ENCODE measurements at places on chromosomes 7 and 10. TPM values are rescaled to one million over a fixed set of nuclear protein-coding genes. Genes with fewer than 3 reads are reported as not detected.

The TBXAS1 gene
- total RNA-seq, result 5.3 TPM

The HOXA7 gene
- 0.18 TPM for total RNA-seq

The UTF1 gene
- not detected for total RNA-seq

The GDF10 gene
- not detected for total RNA-seq

The HOXA4 gene
- 1.1 TPM for total RNA-seq

The DNTT gene
- total RNA-seq, result not detected

The ASCC1 gene
- total RNA-seq, result 21.9 TPM

The NUTM2D gene
- 0.56 TPM for total RNA-seq

The PTPRN2 gene
- total RNA-seq, result under 0.01 TPM

The CCZ1 gene
- total RNA-seq, result 28.7 TPM

The TCF7L2 gene
- total RNA-seq, result 1.3 TPM

The AKR1B15 gene
- not detected for total RNA-seq

The DIP2C gene
- total RNA-seq, result 8.6 TPM

The WEE2 gene
- not detected for total RNA-seq

The CSGALNACT2 gene
- total RNA-seq, result 6.5 TPM

The MMD2 gene
- total RNA-seq, result not detected

The HMX2 gene
- total RNA-seq, result not detected

The CYP2C8 gene
- total RNA-seq, result not detected

The IFIT1B gene
- total RNA-seq, result not detected

The DNAH11 gene
- under 0.01 TPM for total RNA-seq

The CDK14 gene
- 28.1 TPM for total RNA-seq
